ENCODE measurements at places on chromosomes 1 and 21.

GRCh38 chr1:178055779-178056471, 38.0 kb upstream of the RASAL2 start:
- peak; percentile 22 for DNase-seq

GRCh38 chr1:199307496-199308264, 668.8 kb downstream of the PTPRC start:
- no peak for DNase-seq

- no peak for DNase-seq
These were observed 25.0 kb downstream of the SRSF4 start for GRCh38 chr1:29156543-29157268.

- DNase-seq: no peak
These were observed 18.7 kb upstream of the LBR start for GRCh38 chr1:225446595-225446960.

DNA sequence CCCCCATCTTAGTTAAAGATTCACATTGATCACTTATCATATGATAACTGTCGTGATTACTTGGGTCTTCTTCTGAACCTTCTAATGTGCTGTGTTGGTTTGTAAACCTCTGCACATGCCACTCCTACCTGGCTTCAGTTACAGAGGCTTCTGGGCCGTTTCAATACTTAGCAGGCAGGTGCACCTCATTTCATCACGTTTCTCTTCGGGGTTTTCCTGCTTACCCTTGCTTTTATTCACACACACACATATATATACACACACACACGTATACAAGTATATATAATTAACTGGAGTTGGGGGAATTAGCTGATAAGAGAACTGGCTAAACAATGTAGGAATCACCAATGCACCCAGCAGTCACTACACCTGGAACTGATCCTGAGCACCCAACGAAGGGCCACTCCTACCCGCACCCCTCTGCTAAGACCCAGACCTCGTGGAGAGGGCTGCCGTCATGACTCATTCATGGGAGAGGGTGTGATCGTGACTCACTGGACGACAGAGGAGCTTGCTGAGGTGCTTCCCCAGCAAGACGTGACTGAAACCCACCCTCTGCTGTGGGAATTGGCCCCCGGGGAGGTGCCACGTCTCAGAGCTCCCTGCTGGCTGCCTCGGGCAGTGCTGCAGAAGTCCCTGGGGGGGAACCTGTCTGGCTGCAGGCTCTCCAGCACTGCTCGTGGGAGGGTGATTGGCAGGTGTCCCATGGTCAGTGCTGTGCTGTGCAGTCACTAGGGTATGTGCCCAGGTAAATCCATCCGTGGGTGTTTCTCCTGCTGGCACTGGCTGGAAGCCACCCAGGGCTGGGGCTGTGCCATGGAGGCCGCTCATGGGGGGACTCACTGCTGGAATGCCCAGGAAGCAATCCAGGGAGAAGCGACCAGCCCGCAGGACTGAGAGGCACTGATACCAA, 166.6 kb downstream of the DYRK1A start:
- peak; percentile 15 for DNase-seq
